ENCODE measurements at places on chromosomes 16 and 17.
A peak's percentile ranks its signal among the peaks of the same experiment; 100 is the strongest.

GRCh38 chr17:61405686-61406536, 6.3 kb downstream of the TBX2 start:
- DNase-seq, result no peak

DNA sequence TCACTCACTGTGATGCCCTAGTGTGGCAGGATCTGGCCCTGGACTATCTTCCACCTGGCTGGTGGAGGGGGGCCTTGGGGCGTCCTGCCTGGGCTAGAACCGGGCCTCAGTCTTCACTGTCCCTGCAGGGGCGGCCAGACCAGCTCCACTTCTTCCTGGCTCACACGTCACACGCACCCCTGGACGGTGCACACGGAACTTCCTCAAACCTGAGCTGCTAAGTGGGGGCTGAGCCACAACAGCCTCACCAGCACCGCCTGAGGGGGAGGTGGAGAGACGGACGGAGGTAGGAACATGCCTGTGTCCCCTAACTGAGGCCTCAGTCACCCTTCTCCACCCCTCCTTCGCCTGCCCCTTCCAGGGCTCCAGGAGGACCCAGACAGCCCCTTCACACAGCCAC, 36.6 kb downstream of the TIMM22 start:
- DNase-seq, result no peak

DNA sequence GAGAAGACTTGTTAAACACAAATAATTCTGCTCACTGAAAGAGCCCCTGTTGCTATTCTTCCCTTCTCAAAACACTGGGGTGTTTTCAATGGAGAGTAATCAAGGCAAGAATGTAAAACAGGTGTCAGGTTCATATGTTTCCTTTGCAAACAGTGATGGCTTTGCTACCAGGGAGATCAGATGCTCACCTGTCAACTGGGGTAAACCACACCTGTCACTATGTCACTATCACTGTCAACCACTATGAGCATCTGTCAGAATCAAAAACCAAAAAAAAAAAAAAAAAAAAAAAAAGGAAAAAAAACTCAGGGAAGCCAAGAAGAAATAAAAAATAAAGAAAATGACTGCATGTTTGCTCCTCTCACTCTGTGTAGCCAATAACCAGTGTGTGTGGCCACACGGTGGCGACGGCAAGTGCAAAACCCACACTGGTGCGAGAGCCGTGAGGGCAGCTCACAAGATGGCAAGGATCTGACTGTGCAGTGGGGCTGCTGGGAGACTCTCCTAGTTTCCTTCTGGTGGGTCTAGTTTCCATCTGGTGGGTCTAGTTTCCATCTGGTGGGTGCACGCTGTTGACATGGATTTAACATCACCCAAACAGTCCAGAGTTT, 22.7 kb downstream of the USP22 start:
- peak; percentile 31 for DNase-seq

GRCh38 chr17:13525876-13526275, 75.9 kb downstream of the HS3ST3A1 start:
- no peak for DNase-seq

DNA sequence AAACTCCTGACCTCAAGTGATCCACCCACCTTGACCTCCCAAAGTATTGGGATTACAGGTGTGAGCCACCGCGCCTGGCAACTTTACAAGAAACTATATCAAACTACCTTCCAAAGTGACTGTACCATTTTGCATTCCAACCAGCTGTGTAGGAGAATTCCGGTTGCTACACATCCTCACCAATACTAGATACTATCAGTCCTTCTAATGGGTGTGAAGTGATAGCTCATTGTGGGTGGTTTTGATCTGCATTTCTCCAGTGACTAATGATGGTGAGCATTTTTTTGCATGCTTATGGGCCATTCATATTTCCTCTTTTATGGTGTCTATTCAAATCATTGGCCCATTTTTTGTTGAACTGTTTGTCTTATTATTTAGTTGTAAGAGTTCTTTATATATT, 37.7 kb downstream of the SCNN1B start:
- DNase-seq, result no peak

GRCh38 chr17:78343187-78343542, 16.7 kb downstream of the SOCS3 start:
- no peak for DNase-seq

GRCh38 chr16:85057948-85058347, 30.4 kb downstream of the KIAA0513 start:
- peak; percentile 24 for DNase-seq

GRCh38 chr17:69143683-69144231, 2.1 kb upstream of the ABCA6 start:
- DNase-seq, result no peak

- DNase-seq, result no peak
Observed at GRCh38 chr17:20983359-20983637, 59.5 kb downstream of the USP22 start.

GRCh38 chr17:35086164-35086563, 22.7 kb upstream of the RFFL start:
- no peak for DNase-seq

Data from NCI-H1417 (cell line).